ENCODE measurements at places on chromosomes 4 and X.

DNA sequence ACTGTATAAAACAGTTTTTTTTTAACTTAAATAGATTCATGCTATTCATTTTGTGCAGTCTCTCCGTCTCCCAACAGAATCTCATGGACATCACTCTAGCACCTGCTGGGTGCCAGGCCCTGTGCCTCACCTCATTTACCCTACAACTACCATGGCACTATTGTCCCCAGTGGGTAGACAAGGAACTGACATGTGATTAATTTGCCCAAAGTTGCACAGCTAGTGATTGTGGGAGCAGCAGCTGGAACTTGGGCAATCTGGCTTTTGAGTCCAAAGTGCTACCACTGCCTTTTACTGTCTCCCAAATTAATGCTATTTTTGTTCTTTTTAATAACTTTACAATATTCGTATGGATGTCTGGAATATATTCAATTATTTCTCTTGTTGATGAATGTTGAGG is 11.2 kb upstream of the PGRMC2 start:
- no peak for DNase-seq

GRCh38 chrX:21926527-21927278 is 13.8 kb upstream of the SMS start:
- no peak for DNase-seq

- no peak for DNase-seq
Measured at GRCh38 chr4:6252051-6252450, 17.6 kb upstream of the WFS1 start.

DNA sequence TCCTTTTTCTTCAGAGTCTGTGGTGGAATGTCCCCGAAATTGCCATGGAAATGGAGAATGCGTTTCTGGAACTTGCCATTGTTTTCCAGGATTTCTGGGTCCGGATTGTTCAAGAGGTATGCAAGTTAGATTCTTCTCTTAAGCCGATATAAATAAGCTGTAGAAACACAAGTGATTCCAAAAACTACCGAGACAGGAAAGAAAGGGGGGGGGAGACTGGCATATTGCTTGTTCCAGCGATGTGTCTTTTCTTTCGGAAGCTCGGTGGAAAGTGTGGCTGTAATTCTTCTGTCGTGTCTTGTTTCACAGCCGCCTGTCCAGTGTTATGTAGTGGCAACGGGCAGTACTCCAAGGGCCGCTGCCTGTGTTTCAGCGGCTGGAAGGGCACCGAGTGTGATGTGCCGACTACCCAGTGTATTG is 236.9 kb downstream of the DCTD start:
- no peak for DNase-seq

- no peak for DNase-seq
Measured at GRCh38 chrX:153644356-153645125, 2.5 kb upstream of the DUSP9 start.

- DNase-seq = no peak
Measured at GRCh38 chr4:32735856-32736590, 2015.9 kb downstream of the PCDH7 start.

Measured in AML-193 (cell line).